ENCODE measurements at places on chromosomes 16 and 17.

GRCh38 chr17:39920218-39921210 is 2.1 kb upstream of the GSDMB start:
- peak; percentile 82 for DNase-seq

DNA sequence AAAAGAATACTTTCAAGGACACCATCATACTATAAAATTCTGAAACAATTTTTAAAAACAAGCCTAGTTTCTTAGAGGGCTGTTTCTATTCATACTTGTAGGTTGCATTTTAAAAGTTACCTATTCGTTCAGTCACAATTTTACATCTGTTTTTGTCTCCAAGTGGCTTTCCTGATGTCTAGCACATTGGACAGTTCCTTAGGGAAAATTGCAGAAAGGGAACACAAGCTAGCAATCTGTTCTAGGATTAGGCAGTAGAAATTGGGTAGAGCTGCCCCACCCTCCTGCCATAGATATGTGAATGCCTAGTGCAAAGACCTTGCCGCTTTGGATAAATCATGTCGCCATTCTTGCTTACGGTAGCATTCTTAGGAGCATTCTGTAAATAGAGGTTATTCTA is 358.9 kb downstream of the RBFOX1 start:
- DNase-seq: no peak

GRCh38 chr16:70770626-70771552 is 30.1 kb downstream of the VAC14 start:
- peak; percentile 54 for DNase-seq

GRCh38 chr16:56849690-56850680 is 15.0 kb upstream of the SLC12A3 start:
- DNase-seq: no peak

DNA sequence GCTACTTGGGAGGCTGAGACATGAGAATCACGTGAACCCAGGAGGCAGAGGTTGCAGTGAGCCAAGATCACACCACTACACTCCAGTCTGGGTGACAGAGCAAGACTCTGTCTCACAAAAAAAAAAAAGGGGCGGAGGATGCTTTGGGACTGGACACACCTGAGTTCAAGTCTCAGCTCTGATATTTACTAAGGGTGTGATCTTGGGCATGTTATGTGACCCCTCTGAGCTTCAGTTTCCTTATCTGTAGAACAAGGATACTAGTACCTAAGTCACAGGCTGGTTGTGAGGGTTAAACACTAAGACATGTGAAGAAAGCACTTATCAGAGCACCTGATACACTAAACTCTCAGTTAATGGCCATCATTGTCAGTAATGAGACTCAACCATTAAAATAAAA is 25.9 kb downstream of the HOXB1 start:
- no peak for DNase-seq

- DNase-seq: no peak
Observed at GRCh38 chr16:13892301-13892700, 27.7 kb upstream of the ERCC4 start.

DNA sequence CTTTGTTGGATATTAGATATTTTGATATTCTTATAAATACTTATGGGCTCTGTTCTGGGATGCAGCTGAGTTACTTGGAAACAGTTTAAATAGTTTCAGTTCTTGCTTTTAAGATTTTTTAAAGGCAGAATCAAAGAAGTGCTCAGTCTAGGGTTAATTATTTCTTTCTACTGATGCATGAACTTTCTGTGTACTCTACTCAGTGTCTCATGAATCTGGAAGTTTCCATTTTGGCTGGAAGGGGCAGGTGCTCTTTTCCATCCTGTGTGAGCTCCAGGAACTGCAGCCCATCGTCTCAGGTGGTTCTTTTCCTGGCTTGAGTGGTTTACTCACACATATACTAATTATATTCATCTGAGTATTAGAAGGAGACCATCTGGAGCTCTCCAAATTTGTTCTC is 61.1 kb upstream of the CPHXL start:
- DNase-seq: no peak

GRCh38 chr17:30476726-30477082 is 504 bp upstream of the GOSR1 start:
- DNase-seq: no peak

GRCh38 chr17:68468788-68469187 is 11.5 kb upstream of the WIPI1 start:
- no peak for DNase-seq

GRCh38 chr16:27408012-27408601 is 6.1 kb downstream of the IL21R start:
- peak; percentile 37 for DNase-seq

DNA sequence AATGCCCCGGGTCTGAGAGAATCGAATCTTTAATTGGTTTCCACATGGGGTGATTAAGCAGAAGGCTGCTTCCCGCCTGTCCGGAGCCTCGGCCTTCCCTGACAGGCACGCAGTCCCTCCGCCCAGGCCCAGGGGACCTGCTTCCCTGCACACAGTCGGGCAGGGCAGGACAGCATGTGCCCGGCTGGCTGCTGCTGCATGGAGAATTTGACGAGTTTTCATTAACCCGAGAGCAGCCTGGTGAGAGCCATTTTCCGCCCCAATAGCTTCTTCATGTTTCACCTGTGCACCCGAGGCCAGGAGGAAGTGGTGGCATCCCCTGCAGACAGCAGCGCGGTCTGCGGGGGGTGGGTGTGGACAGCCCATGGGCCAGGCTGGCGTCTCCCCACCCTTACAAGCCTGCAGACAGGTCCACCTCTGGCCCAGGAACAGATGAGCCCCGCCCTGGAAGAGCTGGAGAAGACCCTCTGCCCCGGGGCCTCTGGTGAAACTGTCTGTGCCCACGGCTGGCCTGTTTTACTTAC is 67.0 kb downstream of the KLHDC4 start:
- DNase-seq: peak; percentile 7

DNA sequence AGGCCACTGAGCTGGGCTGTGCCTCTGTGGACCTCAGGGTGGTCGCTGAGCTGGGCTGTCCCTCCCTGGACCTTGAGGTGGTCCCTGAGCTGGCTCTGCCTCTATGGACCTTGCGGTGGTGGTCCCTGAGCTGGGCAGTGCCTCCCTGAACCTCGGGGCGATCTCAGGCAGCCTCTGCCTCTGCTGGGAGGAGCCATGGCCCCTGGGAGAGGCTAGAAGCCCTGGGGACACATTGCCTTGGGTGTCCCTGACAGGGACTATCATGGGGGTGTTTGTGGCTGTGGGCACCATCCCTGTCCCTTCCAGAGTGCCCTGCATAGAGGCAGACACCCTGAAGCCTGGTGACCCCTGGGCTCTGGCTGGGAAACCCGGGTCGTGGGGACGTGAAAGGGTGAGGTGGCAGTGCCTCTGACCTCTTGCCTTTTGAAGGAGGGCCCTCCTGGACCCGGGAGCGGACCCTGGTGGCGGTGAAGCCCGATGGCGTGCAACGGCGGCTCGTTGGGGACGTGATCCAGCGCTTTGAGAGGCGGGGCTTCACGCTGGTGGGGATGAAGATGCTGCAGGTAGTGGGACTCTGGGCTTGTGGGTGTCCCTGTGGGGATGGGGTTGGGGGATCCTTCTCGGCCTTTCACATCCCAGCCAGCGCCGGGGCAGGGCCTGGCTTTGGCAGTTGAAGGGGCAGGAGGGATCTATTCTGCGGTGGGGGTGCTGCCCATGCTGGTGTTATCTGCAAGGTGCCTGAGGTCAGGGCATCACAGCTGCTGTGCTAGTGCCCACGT is 1.8 kb downstream of the NME4 start:
- no peak for DNase-seq

DNA sequence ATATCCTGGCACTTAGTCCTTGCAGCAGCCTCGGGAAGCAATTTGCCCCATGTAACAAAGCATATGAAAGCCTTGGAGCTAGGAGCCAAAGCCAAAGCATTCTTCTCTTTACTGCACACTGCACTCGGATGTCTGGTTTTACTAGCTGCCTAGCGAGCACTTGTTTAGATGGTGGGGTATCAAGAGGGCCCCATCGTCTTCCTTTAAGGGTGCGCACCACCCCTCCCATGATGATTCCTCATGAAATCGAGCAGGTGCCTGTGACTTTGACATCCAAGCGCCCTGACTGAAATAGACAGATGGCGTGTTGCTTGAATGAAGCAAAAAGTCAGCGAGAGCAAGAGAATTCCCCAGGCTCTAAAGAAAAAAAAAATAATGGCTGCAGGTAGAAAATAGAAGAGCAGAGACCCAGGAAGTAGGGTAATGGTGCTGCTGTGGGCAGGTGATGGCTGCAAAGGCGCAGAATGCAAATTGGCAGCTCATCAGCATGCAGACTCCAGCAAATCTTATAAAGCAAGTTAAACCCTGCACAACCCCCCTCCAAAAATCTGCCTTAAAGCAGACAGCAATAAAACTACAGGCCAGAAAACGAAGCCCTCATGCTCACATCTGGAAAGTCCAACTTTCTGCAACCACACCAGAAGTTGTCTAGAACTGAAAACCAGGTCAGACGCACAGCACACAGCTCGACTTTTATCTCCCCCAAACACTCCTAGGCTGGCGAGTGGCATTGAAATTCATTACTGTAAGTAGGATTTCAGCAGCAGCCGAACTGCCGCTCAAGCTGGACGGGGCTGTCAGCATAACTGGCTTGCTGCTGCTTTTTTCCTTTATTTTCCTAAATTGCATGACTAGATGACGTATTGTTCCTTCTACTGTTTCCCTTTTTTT is 384.3 kb downstream of the RBFOX1 start:
- DNase-seq: no peak

DNA sequence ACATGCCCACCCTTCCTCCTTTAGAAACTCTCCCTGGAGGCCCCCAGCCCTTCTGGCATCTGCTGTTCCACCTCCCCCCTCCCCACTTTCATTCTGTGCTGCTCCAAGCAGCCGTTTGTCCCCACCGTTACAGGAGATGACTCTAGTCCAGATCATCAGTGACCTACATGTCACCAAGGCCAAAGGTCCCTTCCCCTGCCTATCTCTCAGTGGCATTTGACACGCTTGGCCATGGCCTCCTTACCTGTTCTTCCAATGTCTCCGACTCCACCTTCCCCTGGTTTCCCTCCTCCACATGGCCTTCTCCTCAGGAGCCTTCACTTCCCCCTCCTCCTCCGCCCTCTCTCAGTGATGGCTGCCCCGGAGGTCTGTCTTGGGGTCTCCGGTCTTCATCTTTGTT is 9.4 kb downstream of the TMEM92 start:
- DNase-seq: no peak

All from CD4-positive, alpha-beta T cell treated with Interferon alpha-2 for 1 hour (primary cell).